ENCODE measurements at places on chromosomes 13 and 19.

GRCh38 chr13:109979228-109979627 lies 192.8 kb upstream of the IRS2 start:
- no peak for DNase-seq

- no peak for DNase-seq
Observed at GRCh38 chr13:106205871-106206270, 329.6 kb downstream of the EFNB2 start.

DNA sequence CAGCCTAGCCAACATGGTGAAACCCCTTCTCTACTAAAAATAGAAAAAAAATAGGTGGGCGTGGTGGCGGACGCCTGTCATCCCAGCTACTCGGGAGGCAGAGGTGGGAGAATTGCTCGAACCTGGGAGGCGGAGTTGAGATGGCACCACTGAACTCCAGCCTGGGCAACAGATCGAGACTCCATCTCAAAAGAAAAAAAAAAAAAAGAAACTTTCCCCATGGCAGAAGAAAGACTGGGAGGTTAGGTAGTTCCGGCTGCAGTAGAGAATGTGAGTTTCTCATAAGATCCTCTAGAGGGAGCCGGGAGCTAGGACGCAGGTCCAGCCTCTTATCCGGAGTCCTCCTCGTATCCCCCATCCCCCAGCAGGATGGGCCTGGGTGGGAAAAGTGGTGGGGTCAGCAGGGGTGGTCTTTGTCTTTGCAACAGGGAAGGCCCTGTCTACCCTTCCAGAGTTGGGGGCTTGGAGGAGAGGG lies 13.2 kb upstream of the CREB3L3 start:
- no peak for DNase-seq

GRCh38 chr13:73061876-73062275 lies 3.1 kb downstream of the KLF5 start:
- DNase-seq, result no peak

DNA sequence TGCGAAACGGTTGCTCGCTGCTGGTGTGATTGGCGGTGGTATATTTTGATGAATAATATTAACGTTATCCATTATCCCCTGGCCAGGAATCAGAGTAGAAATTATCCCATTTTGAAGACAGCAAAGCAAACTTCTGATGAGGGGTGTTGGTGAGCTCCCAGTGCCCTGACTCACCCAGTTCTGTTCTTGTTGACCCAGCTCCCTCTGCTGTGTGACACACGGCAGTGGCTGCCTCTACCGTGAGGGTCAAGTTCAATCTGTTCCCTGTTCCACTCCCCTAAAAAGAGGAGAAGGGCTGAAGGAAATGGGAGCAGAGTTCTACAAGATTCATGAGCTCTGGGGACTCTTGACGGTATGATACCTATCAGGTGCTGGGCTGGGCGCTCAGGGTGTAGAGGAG lies 2.0 kb downstream of the CAMSAP3 start:
- no peak for DNase-seq

DNA sequence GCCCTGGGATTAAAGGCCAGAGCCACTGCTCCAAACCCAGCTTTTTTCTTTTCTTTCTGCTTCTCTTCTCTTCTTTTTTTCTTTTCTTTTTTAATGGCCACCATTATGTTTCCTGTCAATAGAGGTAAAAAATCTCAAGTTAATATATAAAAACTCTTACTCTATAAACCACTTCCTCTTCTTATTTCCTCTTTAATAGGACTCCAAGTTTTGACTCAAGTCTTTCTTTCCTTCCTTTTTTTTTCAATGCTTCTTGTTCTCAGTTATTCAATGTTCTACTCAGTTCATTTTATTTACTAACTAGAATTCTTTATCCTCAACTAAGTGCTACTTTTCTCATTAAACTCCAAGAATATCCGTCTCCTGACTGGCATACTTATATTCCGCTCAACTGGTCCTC lies 27.1 kb upstream of the MYCBP2 start:
- no peak for DNase-seq

- DNase-seq, result no peak
Observed at GRCh38 chr19:10222201-10222890, 8.8 kb downstream of the S1PR2 start.

- no peak for DNase-seq
Observed at GRCh38 chr13:109665240-109665639, 121.1 kb downstream of the IRS2 start.

DNA sequence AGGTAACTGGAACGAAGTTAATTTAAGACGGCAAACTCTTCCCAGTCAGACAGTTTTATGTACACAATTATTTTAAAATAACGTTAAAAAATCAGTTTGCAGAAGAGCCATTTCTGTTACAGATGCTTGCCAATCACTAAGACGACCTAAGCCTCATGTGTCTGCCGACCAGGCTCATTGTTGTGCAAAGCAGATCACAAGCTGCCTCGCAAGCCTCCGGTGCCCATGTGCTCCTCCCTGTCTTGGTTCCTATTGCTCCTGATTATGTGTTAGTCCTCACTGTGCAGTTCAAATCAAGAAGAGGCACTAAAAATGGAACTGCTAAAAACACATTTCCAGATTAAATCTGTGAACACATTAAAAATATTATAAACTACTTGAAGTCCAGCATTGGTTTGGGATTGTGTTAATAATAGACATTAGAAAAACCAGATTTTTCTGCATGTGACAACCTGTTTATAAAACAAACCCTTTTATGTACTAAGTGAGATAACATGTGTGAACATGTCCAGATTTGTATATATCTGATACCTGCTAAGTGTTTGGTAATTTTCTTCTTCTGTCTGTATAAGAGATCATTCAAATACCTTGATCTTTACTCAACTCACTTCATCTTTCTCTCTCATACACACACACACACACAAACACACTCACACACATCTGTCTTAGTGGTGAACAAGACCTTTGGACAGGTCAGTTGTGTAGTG lies 81.9 kb upstream of the SLC15A1 start:
- no peak for DNase-seq

GRCh38 chr19:42076380-42076944 lies 496 bp downstream of the ZNF574 start:
- peak; percentile 10 for DNase-seq

DNA sequence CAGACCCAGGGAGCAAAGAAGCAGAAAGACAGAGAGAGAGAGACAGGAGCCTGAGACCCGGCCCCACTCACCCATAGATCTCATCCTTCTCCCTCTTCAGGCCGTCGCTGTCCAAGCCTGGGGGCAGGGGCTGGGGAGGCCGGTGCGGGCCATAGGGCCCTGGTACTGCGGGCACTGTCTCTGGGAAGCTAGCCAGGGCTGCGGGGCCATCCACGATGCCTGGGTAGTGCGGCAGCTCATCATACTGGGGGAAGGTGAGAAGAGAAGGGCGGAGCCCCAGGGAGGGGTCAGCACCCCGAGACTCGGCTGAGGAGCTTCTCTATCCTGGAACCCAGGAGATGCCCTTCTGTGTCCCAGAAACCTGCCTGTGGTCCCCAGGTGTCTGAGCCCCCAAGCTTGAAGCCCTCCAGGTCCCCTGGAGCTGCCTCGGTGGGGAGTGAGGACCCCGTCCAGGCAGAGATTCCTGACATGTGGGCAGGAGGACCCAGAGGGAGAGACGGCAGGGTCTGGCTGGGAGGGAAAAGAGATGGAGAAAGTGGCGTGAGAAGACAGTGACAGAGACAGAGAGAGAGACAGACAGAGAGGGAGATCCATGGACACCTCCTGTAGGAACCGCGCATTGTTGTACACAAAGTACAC lies 2.1 kb downstream of the MEIS3 start:
- DNase-seq, result no peak

DNA sequence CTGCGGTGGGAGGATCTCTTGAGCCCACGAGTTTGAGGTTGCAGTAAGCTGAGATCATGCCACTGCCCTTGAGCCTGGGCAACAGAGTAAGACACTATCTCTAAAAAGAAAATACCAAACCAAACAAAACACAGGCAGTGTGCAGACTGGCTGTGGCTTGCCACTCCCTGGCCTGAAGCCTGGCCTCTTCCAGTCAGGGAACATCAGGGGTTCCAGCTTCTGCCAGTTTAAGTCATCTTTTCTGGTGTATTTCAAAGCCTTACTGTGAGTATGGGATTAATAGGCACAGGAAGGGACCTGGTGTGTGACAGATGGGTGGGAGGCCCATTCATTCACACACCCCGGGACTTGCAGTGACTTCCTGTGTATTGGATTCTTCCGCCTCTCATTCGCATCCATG lies 27.0 kb upstream of the F2RL3 start:
- DNase-seq, result no peak

GRCh38 chr13:106905380-106906162 lies 337.6 kb upstream of the ARGLU1 start:
- no peak for DNase-seq

DNA sequence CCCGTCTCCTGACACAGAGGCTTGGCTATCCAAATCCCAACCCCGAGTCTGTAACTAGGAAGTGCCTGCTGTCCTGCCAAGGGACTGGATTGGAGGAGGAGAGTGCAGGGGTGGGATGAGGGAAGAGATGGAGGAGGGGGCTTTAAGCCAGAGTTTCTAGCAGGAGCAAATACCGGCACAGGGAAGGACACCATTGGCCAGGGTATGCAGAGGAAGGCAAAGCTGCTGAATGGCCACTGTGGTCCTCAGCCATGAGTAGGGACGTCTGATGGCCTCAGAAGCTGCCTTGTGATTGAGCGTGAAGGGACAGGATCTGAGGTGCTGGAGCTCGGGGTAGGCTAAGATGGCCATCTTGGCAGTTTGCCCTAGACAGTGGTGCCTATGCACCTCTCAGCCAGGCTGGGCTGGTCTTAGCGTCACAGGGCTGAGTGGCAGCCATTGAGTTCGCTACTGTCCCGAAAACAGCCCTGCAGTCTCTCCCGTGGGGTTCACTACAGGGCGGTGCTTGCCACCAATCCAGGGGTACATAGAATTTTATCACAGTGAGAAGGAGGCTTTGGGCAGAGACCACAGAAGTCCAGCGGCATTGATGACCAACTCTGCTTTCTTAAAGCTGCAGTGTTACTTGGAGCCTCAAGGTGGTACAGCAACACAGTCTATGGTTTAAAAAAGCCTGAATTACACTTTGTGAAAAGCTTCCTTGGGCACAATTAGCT lies 61.8 kb downstream of the AKAP11 start:
- no peak for DNase-seq

- DNase-seq, result no peak
Observed at GRCh38 chr13:55705971-55706370, 1434.7 kb upstream of the PRR20A start.

- DNase-seq, result no peak
Observed at GRCh38 chr13:98821372-98822224, 69.1 kb upstream of the SLC15A1 start.

- DNase-seq, result no peak
Observed at GRCh38 chr13:110246530-110246929, 60.4 kb downstream of the COL4A1 start.

- DNase-seq, result no peak
Observed at GRCh38 chr13:101230271-101230890, 185.9 kb downstream of the NALCN start.

- no peak for DNase-seq
Observed at GRCh38 chr19:44626048-44626624, 12.8 kb downstream of the IGSF23 start.

DNA sequence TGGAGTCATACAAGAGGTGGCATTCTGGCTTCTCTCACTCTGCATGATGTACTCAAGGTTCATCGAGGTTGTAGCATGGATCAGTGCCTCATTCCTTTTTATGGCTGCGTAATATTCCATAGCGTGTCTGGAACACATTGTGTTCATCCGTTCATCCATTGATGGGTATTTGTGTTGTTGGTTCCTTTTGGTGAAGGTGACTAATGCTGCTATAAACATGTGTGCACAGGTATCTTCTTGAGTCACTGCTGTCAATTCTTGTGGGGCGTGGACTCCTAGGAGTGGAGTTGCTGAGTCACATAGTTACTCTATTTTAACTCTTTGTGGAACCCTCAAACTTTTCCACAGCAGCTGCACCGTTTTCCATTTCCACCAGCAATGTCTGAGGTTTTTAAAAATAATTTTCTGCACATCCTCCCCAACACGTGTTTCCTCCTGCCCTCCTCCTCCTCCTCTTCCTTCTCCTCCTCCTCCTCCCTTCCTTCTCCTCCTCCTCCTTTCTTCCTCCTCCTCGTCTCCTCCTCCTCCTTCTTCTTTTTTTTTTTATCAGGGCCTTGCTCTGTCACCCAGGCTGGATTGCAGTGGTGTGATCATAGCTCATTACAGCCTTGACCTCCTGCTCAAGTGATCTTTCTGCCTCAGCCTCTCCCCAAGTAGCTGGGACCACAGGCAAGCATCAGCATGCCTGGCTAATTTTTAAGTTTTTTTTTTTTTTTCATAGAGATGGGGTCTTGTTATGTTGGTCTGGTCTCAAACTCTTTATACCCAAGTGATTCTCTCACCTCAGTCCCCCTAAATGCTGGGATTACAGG lies 2.0 kb upstream of the TMEM221 start:
- DNase-seq, result no peak

GRCh38 chr13:86090181-86090580 lies 291.0 kb upstream of the SLITRK6 start:
- no peak for DNase-seq

GRCh38 chr19:14147797-14148605 lies 11.6 kb upstream of the ASF1B start:
- no peak for DNase-seq

- no peak for DNase-seq
Observed at GRCh38 chr13:111518161-111518792, 197.8 kb downstream of the TEX29 start.

- DNase-seq, result no peak
Observed at GRCh38 chr13:35700671-35701070, 224.2 kb upstream of the MAB21L1 start.

GRCh38 chr19:5826531-5827341 lies 12.8 kb downstream of the FUT6 start:
- no peak for DNase-seq

DNA sequence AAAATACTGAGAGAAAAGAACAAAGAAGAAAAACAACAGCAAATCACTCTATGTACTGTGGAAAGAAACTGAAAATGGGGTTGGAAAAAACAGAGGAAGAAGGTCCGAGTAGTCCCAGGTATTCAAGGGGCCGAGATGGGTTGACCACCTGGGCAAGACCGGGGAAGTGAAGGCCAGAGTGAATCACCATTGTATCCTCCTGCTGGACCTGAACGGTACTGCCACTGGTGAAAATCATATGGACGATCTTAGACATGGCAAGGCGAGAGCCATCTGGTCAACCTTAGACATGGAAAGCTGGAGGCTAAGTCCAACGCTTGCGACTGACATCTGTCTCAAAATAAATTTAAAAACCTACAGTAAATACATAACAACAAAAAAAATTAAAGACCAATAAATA lies 44.4 kb upstream of the ZNF91 start:
- no peak for DNase-seq

DNA sequence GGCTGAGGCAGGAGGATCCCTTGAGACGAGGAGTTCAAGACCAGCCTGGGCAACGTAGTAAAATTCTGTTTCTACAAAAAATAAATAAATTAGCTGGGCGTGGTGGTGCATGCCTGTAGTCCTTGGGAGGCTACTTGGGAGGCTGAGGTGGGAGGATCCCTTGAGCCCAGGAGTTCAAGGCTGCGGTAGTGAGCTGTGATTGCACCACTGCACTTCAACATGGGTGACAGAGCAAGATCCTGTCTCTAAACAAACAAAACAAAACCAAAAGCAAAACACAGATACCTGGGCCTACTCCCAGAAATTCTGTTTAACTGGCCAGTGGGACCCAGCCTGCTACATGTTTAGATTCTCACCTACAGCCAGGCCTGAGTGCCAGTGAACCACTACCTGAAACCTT lies 74.6 kb upstream of the MEDAG start:
- no peak for DNase-seq

Measured in stimulated activated CD8-positive, alpha-beta memory T cell treated with anti-CD3 and anti-CD28 coated beads, Interleukin-15, amount 100 ng/mL, for 24 hours (primary cell).